LHCN-M2 (cell line): ENCODE measurements at places on chromosomes 2 and 18. TPM values are rescaled to one million over a fixed set of nuclear protein-coding genes. Genes with fewer than 3 reads are reported as not detected.
A peak's percentile ranks its signal among the peaks of the same experiment; 100 is the strongest.

DNA sequence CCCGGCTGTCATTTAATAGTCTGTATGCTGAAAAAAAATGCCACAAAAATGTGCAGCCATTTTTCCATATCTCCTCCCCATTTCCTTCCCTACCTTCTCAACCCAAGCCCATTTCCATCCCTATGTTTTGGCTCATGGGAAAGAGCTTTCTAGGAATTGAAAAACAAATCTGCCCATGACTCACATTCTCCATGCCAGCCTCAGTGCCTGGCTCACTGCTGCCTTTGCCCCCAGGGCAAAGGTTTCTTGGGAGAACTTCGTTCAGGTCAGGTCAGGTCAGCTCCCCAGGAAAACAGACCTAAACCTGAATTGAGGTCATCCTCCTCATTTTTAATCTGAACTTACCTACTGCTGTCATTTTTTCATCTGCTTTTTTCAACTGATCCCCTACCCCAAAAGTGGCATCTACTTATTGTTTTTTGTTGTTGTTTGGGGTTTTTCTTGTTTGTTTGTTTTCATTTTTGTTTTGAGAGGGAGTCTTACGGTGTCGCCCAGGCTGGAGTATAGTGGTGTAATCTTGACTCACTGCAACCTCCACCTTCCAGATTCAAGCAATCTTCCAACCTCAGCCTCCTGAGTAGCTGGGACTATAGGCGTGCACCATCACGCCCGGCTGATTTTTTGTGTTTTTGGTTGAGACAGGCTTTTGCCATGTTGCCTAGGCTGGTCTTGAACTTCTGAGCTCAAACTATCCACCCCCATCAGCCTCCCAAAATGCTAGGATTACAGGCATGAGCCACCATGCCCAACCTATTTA lies 66.7 kb downstream of the FECH start:
- DNase-seq = no peak

DNA sequence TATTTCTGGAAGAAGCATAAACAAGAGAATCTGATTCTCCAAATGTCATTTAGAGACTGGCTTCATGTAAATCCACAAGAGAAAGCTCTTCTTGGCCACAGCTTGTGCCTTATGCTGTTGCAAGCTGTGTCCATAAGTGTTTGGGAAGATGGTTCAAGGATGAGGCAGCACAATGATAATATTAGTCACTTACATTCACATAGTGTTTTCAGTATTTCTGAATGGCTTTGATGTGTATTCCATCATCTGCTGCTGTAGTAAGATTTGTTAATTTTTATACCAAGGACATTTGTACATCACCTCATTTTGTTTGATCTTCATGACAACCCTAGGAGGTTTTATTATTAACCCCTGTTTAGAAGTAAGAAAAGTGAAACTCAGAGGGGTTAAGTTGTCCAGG lies 29.9 kb downstream of the CREG2 start:
- DNase-seq = peak; percentile 38

DNA sequence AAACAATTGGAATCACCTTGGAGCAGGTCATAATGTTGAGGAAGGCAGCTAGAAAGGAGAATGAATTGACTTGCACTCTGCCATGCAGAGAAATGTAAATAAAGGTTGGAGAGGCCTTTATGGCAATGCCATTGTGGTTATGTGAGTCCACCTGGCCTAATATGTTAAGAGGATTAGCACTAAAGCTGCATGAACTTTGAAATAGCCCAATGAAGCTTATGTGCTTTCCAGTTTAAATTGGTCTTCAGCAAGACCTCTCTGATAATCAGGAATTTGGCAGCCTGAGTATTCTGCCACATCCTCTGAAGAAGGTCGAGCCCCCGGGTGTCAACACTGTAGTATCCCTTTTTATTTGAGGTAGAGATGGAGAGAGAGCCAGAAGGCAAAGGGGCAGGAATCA lies 464.9 kb downstream of the CDH2 start:
- no peak for DNase-seq

DNA sequence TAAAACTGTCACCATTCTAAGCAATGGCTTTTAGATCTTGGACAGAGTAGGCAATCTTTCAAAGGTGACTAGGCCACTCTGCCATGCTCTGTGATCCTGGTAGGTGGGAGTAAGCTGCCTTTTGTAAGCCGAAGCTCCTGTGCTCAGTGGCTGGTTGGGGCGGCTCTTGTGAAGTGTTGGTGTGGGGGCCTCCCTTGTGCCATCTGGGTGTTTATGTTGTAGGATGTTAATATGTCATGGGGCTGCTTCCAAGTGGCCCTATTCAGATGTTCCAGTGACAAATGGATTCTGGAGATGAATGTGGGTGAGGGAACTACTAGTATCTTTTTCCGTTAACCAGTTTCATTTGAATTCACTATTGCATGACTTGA lies 116.8 kb upstream of the SPRED2 start:
- DNase-seq = no peak

DNA sequence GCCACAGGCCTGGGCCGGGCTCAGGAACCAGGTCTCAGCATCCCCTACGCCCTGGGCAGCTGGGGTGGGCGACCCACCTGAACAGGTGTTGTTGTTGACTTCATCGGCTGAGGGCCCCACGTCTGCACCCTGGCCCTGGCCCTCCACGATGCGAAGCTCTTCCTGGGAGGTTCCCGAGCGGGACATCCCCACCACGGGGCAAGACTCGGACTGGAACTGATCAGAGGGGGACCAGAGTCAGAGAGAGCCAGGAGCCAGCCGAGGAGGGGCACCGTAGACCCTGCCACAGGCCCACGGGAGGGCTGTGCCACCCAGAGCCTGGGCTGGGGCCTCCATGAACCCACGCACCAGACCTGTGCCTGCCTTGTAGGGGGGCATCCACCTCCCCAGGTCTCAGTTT lies 54.3 kb downstream of the AQP12A start:
- DNase-seq = no peak

DNA sequence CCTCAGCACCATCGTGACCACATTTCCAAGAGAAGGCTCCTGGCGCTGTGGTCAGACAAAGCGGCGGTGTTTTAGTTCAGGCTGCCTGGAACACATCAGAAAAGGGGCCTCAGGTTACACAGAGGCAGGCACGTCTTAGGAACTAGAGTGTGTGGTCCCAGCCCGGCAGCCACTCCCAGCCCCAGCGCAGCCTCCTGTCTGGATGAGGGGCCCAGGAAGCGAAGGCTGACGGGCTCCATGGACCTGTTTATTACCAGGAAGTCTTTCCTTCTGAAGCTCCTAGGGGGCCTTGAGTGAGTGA lies 10.0 kb upstream of the GPR55 start:
- no peak for DNase-seq

DNA sequence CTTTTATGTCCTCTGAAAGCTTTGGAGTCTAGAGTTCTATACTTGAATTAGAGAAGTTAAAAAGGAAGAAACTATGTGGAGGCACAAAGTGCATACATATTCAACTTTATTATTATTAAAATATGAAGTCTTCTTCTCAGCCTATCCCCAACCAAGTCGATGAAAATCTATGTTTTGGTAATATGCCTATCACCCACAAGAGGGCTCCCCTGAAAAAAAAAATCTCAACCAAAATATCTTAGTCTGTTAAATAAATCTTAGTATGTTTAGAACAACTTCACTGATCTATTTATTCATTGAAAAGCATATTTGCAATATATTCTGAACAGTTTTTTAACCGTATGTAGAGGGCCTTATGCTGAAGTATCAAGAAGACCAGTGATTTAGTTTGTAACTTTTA lies 804.5 kb downstream of the TDRD15 start:
- no peak for DNase-seq

DNA sequence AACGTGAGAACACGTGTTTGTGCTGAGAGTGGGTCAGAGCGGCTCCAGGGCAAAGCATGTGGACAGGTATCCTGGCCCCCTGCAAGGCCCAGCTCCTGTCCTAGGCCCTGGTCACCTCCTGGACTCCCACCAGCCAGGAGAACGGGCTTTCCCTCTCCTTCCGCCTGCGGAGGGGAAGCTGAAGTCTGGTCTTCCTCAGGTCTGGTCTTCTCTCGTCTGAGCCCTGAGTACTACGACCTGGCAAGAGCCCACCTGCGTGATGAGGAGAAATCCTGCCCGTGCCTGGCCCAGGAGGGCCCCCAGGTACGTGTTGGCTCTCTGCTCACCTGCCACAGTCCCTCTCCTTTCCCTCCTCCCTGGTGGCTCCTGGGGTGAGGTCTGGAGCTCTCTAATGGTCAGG lies 963 bp downstream of the GNLY start:
- no peak for DNase-seq

- peak; percentile 50 for DNase-seq
Measured at GRCh38 chr2:227884511-227884947, 13.1 kb downstream of the DAW1 start.

DNA sequence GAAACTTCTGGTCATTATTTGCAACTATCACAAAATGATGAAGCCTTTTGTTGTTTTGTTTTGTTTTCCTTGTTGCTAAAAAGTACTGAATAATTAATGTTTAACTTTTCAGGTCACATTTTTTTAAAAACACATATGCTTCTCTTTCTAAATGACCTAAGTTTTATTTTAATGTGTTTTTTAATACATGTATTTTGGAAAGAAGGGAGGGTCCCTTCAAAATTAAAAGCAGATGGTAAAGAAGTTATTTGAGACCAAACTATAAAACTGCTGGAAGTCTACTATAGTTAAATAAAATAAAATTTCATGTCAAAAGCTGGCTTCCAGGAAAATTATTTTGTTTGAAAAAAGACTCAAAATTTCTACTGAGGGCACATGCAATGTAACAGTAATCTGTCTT lies 39.5 kb upstream of the ASNSD1 start:
- DNase-seq = no peak

- DNase-seq = no peak
Measured at GRCh38 chr2:130834091-130834930, 2.4 kb upstream of the ARHGEF4 start.

DNA sequence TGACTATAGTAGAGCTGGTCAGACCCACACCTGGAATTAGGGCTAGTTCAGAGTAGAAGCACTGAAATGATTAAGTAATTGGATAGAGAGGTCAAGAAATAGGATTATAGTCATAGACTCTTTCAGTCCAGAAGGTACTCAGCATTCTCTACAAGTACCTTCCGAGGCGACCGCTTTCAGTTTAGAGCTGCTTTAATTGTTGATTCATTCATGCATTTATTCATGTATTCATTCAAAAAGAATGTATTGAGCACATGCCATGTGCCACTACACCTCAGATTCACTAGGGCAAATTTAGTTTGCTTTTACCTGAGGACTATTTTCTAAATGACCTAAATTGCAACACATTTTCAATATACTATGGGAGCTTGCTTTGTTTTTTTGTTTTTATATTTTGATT lies 48.7 kb downstream of the CRIM1 start:
- DNase-seq = no peak

GRCh38 chr2:11777066-11777782 lies 30.8 kb downstream of the LPIN1 start:
- DNase-seq = no peak

DNA sequence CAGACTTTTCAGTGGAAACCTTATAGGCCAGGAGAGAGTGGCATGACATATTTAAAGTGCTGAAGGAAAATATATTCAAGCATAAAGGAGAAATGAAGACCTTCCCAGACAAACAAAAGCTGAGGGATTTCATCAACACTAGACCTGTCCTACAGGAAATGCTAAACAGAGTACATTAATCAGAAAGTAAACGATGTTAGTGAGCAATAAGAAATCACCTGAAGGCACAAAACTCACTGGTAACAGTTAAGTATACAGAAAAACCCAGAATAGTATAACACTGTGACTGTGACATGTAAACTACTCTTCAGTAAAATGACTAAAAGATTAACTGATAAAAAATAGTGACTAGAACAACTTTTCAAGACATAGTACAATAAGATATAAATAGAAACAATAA lies 87.4 kb downstream of the ATP8B1 start:
- DNase-seq = no peak

DNA sequence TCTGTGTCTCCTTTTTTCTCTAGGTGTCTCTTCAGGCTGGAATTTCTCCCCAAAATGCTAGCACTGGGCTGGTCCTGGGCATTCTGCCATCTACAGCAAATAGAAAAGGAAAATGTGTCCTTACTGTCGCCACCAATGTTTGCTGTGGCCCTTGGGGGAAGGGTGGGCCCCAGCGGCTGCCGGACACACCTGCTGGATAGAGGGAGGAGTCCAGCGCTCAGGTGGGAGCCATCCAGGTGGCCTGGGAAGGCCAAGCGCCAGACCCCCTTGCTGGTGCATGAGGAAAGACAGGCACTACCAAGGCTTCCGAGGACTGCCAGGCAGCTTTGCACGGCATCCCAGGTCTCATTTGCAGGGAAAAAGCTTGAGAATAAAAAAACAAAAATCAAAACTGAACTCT lies 147.7 kb upstream of the GATA6 start:
- no peak for DNase-seq

DNA sequence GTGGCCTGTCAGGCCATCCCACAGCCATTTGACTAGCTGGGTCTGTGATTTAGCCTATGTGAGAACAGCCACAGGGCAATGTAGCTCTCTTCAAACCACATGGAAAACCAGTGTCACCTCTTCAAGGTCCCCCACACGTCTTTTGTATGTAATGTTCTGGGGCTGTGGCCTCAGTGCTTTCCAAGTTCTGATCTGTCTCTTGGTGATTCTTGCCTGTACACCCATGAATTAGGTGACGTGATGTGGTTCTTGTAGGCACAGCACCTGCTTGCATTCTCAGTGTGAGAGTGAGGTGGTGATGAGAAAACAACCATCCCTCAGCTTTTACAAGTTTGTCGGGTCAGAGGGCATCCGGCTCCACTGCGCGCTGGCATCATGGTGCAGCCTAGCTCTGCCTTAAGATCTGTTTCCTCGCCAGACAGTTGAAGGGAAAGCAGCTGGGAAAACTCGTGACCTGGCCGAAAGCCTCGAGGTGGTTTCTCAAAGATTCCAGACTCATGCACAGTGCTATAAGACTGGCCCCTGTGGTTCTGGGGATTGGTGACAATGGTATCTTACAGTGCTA lies 125.8 kb downstream of the TANC1 start:
- peak; percentile 97 for DNase-seq

DNA sequence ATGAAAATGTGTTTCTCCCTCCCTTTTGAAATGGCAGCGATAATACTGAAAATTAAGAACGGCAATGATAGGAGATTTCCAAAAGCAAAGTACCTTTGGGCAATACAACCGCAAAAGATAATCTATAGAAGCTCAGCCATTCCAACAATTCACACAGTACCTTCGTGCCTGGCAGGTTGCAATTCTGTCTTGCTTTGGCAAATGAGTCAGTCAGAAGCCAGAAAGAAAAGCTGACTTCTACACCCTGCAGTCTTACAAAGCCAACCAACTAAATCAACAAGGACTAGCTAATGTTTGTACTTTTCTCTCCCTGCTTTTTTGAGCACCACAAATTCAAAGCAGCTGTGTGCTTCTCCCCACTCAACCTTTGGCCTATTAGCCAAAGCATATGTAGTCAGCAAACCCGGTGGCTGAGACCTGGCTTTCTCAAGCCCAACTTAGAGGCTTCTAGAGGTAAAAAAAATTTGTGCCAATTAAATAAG lies 25.7 kb upstream of the ID2 start:
- peak; percentile 50 for DNase-seq

C2orf74 gene
- 19.7 and 31.6 TPM in 2 replicates for total RNA-seq

SERPINB4 gene
- total RNA-seq = not detected in 2 replicates

MLPH gene
- 145 and 155 TPM in 2 replicates for total RNA-seq

GCG gene
- 0.17 TPM in 1 of 2 replicates, not detected in the other for total RNA-seq

KIDINS220 gene
- total RNA-seq = 35.5 and 43.1 TPM in 2 replicates
